ENCODE measurements at places on chromosomes 3 and 15.

DNA sequence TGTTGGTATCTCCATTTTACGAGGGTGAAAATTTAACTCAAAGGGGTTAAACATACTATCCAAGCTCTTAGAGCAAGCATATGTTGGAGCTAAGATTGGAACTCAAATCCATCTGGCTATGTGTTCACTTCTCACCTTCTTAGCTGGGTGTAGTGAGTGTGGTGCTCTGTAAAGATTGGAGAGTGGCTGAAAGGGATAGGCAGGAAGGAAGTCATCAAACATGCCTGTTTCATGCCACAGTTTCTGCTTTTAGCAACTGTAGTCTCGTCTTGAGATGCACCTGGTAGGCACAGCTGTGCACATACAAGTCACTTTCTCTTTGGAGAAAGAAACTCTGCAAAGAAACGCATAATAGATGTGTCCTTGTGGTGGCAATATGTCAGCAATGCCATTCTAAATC, 189.1 kb upstream of the MDFIC2 start:
- no peaks in the 10 kb centered on the region for H3K27me3 ChIP-seq
- DNase-seq: peak; percentile 97
- no peaks in the 10 kb centered on the region for H3K36me3 ChIP-seq

DNA sequence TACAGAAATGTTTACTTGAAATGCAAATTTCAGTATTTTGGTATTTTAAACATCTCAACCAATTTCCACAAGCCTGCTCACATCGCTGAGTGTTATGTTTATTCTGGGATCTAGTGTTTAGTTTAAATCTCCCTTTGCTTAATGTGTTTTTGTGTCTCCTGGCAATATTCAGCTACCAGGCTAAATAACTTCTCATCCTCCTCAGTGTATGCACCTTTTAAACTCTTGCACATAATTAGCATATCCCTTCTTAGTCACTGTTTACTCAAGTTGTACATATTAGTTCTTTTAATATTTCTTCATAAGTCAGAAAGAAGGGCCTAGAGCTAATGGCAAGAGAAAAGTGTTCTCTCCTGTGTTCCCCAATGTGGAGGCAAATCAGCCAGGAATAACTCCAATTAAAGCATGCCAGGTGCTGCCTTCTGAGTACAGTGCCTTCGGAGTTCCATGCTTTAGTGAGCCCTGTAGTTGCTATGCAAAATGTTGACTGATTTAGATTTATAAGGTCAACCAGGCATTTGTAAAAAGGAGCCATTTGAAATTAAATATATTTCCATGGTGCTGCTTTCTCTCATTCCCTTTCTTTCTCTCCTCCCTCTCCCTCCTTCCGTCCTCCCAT, 234.3 kb downstream of the GAP43 start:
- H3K4me3 ChIP-seq: no peak overlapping the region
- no peaks in the 10 kb centered on the region for H3K4me1 ChIP-seq
- peaks cover 5% of the 10 kb centered on the region for H3K27me3 ChIP-seq
- DNase-seq: no peak
- H3K27ac ChIP-seq: no peak overlapping the region

GRCh38 chr15:39530480-39531342, 50.2 kb upstream of the THBS1 start:
- no peak overlapping the region for H3K4me3 ChIP-seq
- no peaks in the 10 kb centered on the region for H3K4me1 ChIP-seq
- DNase-seq: no peak
- H3K36me3 ChIP-seq: no peaks in the 10 kb centered on the region
- H3K27ac ChIP-seq: no peak overlapping the region

- no peaks in the 10 kb centered on the region for H3K27me3 ChIP-seq
- no peak for DNase-seq
- H3K4me3 ChIP-seq: no peak overlapping the region
- no peak overlapping the region for H3K27ac ChIP-seq
Measured at GRCh38 chr3:13316603-13317002, 103.5 kb downstream of the NUP210 start.

GRCh38 chr3:72255791-72256559, 471.0 kb upstream of the PROK2 start:
- no peak overlapping the region for H3K27ac ChIP-seq
- peaks cover 29% of the 10 kb centered on the region for H3K4me1 ChIP-seq
- DNase-seq: peak; percentile 91
- no peaks in the 10 kb centered on the region for H3K27me3 ChIP-seq
- peak overlapping the region; percentile 11 for H3K4me3 ChIP-seq

DNA sequence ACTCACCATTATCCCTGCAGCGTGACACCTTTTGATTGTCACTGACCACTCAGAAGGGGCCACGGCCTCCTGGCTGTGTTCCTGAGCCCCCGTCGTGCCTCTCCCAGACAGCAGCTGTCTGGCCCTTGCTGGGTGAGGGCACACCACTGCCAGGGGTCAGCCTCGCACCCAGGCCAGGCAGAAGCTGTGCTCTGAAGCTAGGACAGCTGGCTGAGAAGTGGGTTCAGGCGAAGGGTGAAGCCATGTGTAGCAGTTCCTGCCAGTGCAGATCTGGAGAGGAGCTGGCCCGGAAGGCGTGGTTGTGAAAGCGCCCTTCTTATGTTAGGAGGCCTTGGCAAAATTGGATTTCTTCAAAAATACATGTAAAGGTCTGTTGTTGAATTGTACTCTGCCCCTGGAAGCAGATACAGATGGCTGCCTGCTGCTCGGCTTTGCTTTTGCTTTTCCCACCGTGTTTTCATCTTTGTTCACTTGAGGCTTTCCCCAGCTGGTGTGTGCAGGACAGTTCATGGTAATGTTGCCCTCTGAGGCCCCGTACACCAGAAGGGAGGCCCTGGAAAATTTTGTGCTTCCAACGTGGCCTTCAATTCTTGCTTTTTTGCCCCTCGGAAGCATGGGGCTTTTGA, 49.1 kb downstream of the KLHL25 start:
- H3K4me3 ChIP-seq: no peak overlapping the region
- peaks cover 78% of the 10 kb centered on the region for H3K36me3 ChIP-seq
- H3K27ac ChIP-seq: no peak overlapping the region

GRCh38 chr15:61480863-61481262, 251.8 kb upstream of the RORA start:
- no peaks in the 10 kb centered on the region for H3K36me3 ChIP-seq
- no peak overlapping the region for H3K4me3 ChIP-seq
- H3K27me3 ChIP-seq: no peaks in the 10 kb centered on the region

DNA sequence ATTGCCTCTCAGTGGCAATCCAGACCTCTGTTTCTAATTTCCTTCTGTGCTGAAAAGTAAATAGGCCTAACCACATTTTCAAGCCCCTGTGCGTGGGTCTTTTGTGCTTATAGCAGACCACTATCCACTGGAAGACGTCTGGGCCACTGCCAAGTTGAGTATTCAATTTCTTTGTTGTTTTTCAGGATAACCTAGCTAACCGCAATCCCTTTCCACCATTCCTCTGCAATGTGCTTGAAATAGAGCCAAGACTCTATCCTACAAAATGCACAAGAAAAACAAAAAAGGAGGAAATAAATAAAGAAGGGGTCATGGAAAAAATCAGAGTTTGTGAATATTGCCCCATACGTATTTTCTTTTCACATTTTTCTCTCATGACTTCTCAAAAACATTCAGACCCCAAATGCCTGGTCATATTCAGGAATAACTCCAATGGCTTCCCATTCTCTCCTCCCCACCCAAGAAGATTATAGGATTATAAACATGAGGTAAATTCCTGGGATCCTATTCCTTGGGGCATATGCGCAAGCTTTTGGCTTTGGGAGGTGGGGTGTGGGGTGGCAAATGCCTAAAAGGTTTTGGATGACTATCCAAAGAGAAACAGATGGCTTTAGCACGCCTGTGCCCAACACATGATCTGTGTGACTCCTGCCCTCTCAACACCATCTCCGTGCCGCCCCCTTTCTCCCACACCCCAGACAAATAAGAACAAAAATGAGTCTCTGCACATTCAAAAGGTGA, 217.9 kb upstream of the THBS1 start:
- peaks cover 11% of the 10 kb centered on the region for H3K4me1 ChIP-seq
- no peak for DNase-seq
- H3K27ac ChIP-seq: no peak overlapping the region
- H3K36me3 ChIP-seq: no peaks in the 10 kb centered on the region

DNA sequence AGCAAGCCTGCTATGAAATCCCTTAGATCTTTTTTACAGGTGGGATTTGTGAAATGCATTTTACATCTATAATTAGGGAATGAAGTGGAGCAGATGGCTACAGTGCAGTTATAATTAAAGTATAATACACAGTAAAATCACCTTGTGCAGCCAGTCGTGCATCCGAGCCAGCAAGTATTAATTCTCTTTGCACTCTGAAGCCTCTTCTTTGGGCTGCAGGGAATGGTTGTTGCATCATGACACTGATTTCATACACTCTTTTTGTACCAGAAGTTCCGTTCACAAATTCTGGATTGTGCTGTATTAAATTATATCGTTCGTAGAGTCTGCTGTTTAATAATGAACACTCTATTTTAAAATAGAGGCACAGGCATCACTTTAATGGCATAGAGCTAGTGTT, 28.7 kb upstream of the TP63 start:
- no peak overlapping the region for H3K4me3 ChIP-seq
- H3K4me1 ChIP-seq: no peaks in the 10 kb centered on the region
- H3K36me3 ChIP-seq: no peaks in the 10 kb centered on the region
- no peak for DNase-seq
- no peak overlapping the region for H3K27ac ChIP-seq
- H3K27me3 ChIP-seq: no peaks in the 10 kb centered on the region

DNA sequence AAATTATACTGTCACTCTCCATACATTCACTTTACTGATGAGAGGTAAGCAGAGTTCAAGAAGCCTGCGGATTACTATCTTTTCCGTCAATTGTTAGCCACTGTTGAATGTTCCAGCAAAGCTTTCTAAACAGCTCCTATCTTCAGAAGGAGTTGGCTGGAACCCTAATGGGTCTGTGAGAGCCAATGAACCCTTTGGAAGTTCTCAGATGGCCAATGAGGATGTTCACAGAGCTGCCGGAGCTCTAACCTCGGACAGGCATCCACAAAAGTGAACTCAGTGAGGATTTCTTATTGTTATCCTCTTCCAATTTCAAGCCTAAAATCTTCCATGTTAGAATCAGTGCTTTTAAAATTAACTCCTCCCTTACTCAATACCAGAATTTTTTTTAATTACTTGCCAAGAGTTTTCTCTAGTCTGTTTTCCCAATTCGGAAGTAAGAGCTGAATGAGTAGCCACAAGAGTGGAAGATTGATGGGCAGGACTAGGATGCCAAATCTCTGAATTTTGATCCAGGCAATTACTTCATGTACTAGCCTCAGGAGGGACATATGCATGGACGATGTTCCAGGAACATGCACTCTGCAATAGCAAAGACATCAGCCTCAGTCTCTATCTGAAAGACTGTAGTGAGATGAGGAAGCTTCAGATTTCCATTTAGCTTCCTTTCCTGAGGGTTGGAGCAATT, 78.1 kb downstream of the AGBL1 start:
- no peak overlapping the region for H3K27ac ChIP-seq
- no peak for DNase-seq
- H3K36me3 ChIP-seq: no peaks in the 10 kb centered on the region
- H3K4me3 ChIP-seq: no peak overlapping the region
- H3K4me1 ChIP-seq: no peaks in the 10 kb centered on the region
- no peaks in the 10 kb centered on the region for H3K27me3 ChIP-seq

- H3K27me3 ChIP-seq: no peaks in the 10 kb centered on the region
- H3K27ac ChIP-seq: no peak overlapping the region
- no peak for DNase-seq
- no peak overlapping the region for H3K4me3 ChIP-seq
- no peaks in the 10 kb centered on the region for H3K36me3 ChIP-seq
- H3K4me1 ChIP-seq: no peaks in the 10 kb centered on the region
Measured at GRCh38 chr3:100882571-100882984, 110.6 kb downstream of the ABI3BP start.

GRCh38 chr3:65855370-65856100, 183.2 kb downstream of the MAGI1 start:
- H3K27ac ChIP-seq: no peak overlapping the region
- H3K4me3 ChIP-seq: no peak overlapping the region
- H3K4me1 ChIP-seq: no peaks in the 10 kb centered on the region
- peaks cover 3% of the 10 kb centered on the region for H3K27me3 ChIP-seq

DNA sequence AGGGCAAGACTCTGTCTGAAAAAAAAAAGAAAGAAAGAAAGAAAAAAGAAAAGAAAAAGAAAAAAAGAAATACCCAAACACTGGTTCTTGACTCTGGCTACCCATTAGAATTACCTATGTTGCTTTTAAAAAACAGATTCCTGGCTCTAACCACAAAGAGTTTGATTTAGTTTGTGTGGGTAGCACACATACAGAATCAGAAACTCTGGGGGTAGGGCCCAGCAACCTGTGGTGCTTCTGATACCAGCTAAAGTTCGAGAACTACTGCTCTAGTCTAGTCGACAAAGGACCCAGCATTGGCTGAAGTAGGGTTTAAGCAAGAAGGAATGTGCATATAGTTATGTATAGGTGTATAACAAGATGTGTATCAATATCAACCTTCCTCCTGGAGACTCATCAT, 392.7 kb downstream of the EFHB start:
- no peak overlapping the region for H3K4me3 ChIP-seq
- DNase-seq: no peak
- no peaks in the 10 kb centered on the region for H3K27me3 ChIP-seq
- H3K4me1 ChIP-seq: peaks cover 18% of the 10 kb centered on the region

DNA sequence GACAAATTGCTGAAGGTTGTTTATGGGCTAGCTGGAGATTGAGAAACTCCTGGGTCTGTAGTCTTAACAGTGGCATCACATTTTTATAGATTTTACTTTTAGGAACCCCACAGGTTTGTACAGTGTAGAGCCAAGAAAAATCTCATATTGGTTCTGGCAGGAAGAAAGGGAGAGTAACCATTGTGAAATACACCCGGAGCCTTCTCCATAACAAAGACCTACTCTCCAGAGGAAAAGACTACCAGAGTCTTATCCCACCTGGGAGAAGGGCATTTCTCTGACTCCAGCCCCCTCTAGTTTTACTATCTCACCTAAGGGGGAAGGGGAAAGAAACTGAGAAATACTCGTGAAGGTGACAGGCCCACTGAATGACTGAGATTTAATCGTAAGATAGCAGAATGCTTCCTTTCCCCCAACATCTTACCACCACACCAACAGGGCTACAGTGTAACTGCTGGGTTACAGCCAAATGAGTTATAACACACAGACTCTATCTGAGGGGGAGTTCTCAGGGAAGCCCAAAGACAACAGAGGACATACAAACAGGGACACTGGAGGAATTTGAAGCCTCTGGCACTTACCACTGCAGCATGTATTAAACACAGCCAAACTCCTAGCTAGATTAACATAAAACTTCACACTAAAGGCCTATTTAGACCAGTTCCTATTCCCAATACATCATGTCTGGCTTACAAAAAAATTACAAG, 56.1 kb downstream of the SYN2 start:
- H3K4me1 ChIP-seq: no peaks in the 10 kb centered on the region
- no peak overlapping the region for H3K4me3 ChIP-seq
- peaks cover 6% of the 10 kb centered on the region for H3K27me3 ChIP-seq
- no peak for DNase-seq

Data from common myeloid progenitor, CD34-positive (primary cell).